ENCODE measurements at places on chromosomes 11 and 22.

GRCh38 chr11:12746593-12747097 is 72.4 kb downstream of the TEAD1 start:
- DNase-seq = no peak

DNA sequence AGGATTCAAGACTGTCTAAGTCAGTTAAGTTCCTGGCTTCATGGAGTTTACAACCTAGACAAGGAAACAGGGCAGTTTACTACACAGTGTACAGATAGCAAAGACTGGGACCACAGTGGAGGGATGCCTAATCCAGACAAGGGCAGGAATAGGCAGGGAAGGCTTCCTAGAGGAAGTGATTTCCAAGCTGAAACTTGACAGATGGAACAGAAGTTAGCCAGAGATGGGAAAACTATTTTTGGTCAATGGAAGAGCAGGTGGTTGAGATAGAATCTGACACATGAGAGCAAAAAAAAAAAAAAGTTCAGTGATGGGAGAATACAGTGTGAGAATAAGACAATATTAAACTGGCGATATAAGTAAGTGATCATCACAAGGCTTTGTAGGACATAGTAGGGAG is 1.3 kb downstream of the COA4 start:
- no peak for DNase-seq

DNA sequence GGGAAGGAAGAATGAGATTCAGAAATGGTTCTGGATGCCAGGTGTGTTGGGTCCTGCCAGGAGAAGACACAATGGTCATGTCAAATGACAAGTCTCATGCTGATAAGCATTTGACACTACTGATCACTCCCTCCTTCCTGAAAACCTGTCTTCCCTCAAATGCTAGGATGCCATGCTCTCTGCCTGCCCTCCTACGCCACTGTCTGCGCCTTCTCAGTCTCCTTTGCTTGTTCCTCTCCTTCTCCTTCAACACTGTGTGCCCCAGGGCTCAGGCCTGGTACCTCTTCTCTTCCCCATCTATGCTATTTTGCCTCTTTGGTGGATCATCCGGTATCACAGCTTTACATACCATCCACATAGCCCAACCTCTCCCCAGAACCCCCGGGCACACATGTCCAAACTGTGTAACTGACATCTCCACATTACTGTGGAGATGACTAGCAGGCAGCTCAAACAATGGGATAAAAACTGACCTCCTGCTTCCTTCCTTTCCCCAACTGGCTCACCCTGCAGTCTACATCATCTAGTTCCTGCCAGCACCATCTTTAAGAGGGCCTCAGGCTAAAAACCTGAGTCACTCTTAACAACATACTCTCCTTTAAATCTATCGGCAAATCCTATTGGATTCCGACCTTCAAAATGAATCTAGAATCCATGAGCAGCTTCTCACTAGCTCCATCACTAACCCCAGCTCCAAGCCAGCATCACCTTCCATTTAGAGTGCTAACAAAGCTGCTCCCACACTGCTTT is 8.2 kb downstream of the AP1B1 start:
- no peak for DNase-seq

DNA sequence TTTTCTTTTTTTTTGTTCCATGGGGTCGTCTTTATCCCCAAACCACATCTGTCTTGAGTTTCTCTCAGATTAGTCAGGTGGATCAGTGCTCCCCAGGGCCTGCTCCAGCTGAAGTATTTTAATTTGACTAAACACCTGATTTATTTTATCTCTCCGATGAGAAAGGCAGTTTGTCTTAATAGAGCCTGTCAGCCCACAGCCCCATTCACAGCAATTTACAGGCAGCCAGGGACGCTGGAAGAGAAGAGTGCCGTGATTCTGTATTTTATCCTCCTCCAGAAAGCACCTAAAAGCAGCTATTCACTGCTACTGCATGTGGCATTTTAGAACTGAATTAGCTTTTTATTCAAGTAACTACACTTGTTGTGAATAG is 164.5 kb downstream of the SOX6 start:
- DNase-seq = no peak

DNA sequence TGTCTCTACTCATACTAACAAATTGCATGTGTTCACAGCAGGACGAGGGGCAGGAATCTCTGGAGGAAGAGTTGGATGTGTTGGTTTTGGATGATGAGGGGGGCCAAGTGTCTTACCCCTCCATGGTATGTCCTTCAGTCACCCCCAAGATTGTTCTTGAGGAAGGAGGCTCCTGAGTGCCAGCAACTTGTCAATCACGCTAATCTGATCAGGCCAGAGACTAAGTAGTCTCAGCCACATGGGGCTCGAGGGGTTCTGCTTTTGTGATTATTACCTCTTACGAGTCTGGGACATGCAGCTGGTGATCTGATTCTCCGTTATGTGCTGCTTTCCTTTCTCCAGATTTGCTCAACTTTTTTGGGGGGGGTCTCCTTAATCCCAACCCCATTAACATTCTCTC is 54.3 kb downstream of the CTNND1 start:
- no peak for DNase-seq

DNA sequence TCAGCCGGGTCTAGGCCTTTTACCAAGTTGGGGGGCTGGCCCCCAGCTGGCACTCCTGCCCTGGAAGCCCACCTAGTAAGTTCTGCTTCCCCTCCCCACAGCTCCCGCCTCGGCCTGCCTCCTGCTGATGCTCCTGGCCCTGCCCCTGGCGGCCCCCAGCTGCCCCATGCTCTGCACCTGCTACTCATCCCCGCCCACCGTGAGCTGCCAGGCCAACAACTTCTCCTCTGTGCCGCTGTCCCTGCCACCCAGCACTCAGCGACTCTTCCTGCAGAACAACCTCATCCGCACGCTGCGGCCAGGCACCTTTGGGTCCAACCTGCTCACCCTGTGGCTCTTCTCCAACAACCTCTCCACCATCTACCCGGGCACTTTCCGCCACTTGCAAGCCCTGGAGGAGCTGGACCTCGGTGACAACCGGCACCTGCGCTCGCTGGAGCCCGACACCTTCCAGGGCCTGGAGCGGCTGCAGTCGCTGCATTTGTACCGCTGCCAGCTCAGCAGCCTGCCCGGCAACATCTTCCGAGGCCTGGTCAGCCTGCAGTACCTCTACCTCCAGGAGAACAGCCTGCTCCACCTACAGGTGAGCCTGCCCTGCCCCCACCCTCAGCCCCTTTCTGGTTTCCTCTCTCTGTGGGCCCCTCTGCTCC is 7.3 kb downstream of the RTN4RL2 start:
- DNase-seq = no peak

DNA sequence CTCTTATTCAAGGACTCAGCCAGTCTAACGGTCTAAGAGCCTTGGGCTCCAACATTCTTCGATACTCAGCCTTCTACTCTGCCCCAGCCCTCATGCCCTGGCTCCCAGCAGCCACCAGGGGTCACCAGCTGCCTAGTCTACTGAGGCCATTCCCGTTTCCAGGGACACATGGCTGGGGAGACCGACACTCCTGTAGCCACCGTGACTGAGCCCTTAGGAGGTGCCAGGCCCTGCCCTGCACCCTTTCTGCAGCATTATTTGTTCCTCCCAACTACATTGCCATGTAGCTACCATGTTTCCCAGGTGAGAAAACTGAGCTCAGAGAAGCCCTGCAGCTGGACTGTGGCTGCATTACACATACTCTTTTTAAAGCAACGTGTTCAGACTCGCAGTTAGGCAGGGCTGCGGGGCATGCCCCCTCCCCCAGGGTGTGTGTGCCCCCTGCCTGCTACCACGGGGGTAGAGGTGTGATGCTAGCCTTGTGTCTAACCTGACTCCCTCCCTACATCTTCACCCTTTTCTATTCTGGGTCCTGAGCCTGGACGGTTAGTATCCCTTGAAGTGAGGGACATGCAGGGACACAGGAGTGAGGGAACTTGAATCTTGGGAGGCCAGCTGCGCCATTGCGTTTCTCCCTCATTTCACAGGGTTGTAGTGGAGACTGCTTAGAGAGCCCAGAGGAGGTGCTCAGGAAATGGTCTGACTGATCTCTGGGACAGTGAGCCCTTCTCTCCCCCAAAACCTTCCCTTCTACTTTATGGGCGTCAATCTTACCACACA is 17.5 kb downstream of the ATG16L2 start:
- DNase-seq = no peak

DNA sequence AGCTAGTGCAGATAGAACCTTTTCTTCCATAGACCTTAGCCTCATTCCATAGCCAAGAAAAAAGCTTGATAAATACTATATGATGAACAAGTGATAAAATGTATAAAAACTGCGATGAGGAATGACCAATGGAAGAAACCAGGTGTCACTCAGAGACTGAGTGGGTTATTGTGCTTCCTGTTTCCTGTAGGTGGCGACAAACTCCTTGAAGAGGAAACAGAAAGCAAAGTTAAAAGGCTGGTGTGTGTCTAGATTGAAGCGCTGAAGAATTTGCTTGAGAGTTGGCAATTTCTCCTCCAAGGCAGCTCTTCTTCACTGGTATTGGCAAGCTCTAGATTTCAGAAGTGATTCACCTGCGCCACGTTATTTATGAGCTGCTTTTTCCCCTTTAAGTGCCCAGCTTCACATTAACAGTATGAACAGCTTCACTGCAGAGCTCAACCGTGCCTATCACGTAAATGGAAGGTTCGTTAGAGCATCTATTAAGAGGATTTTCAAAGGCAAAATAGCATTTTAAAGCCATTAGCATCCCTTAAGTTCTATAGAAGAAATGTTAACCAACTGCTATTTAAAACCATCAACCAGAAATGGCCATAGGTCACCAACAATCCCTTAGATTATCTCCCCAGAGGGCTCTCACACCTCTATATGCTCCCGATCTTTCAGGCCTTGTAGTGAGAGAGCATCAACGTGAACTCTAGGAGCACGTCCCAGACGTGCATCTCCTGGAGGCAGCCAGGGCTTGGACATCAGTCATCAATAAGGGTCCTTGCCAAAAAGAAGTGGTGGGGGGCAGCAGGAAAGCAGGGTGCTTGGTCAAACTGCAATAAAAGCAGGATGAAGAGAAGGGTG is 179.4 kb downstream of the CADM1 start:
- DNase-seq = no peak
